ENCODE measurements at places on chromosomes 7 and 10.
A peak's percentile ranks its signal among the peaks of the same experiment; 100 is the strongest.

- peak; percentile 14 for DNase-seq
These were observed 581 bp downstream of the PTPRZ1 start for GRCh38 chr7:121873289-121874194.

DNA sequence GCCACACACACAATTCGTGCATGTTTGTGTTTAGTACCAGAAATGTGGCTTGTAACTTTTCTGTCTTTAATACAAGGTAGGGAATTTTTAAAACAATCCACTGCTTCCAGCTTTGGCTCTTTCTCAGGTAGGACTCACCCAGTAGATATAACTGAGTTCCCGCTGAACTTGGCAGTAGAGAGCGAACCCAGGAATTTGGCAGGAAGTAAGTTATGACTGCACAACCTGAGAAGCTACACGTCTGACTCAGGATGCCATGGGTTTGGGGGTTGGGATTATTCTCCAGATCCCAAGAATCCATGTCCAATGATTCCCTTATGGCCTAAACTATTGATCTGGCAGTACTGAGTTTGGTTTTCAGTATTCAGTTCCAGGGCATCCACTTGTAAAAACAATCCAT, 499.7 kb downstream of the CALN1 start:
- no peak for DNase-seq

DNA sequence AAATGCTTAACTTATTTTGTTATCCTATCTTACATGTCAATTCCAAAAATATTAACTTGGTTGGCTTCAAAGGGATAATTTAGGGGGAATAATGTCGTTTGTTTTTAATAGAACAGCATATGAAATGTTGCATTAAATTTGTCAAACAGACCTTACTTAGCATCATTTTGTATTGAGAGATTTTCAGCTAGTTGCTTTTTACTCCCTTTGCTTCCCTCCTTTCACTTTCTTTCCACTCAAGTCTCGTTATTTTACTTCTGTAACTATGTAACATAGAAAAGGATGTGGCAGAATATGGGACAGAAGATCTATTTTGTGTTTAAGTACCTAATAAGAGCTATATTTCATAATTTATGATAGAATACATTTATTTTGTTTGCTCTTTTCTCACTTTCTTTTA, 2.6 kb downstream of the PHYHIPL start:
- no peak for DNase-seq

- DNase-seq, result no peak
These were observed 327.3 kb downstream of the ADARB2 start for GRCh38 chr10:1410032-1410431.

- no peak for DNase-seq
These were observed 36.5 kb upstream of the ECHDC3 start for GRCh38 chr10:11705722-11706121.

GRCh38 chr10:59865101-59865500, 41.3 kb downstream of the CCDC6 start:
- DNase-seq, result no peak

GRCh38 chr10:28113202-28113601, 114.3 kb upstream of the ODAD2 start:
- DNase-seq, result no peak
